ENCODE measurements at places on chromosomes 5 and 9.
A peak's percentile ranks its signal among the peaks of the same experiment; 100 is the strongest.

DNA sequence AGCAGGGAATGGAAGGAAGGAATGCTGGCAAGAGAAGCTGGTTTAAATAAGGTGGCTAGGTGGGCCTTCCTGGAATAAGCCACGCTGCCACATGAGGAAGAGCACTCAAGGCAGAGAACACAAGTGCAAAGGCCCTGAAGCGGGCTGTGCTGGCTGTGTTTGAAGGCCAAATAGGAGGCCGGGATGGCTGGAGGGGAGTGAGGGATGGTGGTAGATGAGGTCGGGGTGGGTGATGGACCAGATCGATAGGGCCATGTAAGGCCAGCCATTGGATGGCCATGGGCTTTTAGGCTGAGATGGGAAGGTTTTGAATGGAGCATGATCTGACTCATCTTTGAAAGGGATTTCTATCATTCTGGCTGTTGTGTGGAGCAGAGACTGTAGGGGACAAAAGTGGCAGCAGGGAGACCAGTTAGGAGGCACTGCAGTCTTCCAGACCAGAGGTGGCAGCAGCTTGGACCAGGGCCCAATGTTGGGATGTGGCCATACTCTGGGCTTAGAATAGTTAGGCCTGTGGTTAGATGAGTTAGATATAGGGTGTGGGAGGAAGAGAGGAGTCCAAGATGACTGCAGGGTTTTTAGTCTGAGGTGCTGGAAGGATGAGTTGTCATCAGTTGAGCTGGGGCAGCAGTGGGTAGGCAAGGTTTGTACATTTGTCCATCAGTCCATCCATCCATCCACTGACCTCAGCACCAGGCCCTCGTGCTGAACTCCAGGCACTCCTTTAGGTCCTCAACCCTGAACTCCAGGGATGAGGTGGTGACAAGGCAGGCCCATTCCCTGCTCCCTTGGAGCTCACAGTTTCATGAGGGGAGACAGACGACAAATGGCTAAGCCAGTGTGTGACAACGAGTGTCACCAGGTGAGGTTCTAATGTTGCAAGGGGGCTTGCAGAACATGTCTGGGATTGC lies 30.3 kb downstream of the NDST1 start:
- no peak for DNase-seq

GRCh38 chr5:59317774-59318205 lies 575.7 kb downstream of the PDE4D start:
- DNase-seq: no peak

GRCh38 chr9:104795857-104796256 lies 31.9 kb downstream of the NIPSNAP3B start:
- DNase-seq: no peak

GRCh38 chr5:159207686-159208513 lies 1.5 kb downstream of the RNF145 start:
- DNase-seq: peak; percentile 66

GRCh38 chr9:127833555-127833954 lies 20.9 kb downstream of the ENG start:
- peak; percentile 31 for DNase-seq

- no peak for DNase-seq
Measured at GRCh38 chr5:61069150-61069549, 93.1 kb downstream of the SMIM15 start.

DNA sequence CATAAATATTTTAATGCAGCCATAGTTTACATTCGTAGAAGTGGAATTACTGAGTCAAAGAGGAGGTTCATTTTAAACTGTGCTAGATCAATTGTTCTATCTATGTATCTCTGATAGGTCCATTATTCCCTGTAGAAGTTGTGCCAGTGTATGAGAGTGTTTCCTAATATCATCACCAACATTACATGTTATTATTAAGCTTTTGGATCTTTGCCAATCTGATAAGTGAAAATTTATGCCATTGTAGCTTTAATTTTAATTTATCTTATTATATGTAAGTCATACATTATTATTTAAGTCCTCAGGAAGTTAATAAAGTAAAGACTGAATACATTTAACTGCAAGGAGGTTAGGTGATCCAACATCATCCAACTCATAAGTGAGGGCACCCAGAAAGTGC lies 10.9 kb upstream of the GAS1 start:
- no peak for DNase-seq

GRCh38 chr5:53368516-53368915 lies 111.9 kb upstream of the FST start:
- no peak for DNase-seq

DNA sequence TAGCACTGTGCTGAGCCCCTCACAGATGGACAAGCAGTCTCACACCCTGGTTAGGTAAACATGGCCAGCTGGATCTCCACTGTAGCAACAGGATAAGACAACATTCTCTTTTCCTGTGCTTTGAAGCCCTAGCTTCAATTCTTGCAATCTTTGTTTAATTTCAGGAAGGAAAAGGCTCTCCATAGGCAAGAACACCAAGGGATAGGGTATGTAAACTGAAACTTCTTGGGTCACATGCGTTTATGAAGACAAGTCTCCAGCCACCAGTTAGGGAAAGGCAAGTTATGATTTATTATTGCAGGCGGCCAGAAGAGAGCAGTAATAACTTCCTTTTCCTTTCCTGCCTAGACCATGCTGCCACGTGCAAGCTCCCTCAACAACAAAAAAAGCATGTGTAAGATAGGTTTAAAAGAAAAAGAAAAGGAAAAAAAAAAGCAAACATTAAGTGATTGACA lies 50.1 kb upstream of the POU5F2 start:
- DNase-seq: peak; percentile 36

DNA sequence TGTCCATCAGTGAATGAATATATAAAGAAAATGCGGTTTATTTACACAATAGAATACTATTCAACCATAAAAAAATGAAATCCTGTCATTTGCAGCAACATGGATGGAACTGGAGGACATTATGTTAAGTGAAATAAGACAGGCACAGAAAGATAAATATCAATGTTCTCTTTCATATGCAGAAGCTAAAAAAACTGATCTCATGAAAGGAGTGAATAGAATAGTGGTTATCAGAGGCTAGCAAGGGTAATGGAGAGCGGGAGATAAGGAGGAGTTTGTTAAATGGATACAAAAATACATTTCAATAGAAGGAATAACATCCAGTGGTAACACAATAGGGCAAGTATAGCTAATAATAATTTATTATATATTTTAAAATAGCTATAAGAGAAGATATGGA lies 65.0 kb downstream of the AGTPBP1 start:
- no peak for DNase-seq

DNA sequence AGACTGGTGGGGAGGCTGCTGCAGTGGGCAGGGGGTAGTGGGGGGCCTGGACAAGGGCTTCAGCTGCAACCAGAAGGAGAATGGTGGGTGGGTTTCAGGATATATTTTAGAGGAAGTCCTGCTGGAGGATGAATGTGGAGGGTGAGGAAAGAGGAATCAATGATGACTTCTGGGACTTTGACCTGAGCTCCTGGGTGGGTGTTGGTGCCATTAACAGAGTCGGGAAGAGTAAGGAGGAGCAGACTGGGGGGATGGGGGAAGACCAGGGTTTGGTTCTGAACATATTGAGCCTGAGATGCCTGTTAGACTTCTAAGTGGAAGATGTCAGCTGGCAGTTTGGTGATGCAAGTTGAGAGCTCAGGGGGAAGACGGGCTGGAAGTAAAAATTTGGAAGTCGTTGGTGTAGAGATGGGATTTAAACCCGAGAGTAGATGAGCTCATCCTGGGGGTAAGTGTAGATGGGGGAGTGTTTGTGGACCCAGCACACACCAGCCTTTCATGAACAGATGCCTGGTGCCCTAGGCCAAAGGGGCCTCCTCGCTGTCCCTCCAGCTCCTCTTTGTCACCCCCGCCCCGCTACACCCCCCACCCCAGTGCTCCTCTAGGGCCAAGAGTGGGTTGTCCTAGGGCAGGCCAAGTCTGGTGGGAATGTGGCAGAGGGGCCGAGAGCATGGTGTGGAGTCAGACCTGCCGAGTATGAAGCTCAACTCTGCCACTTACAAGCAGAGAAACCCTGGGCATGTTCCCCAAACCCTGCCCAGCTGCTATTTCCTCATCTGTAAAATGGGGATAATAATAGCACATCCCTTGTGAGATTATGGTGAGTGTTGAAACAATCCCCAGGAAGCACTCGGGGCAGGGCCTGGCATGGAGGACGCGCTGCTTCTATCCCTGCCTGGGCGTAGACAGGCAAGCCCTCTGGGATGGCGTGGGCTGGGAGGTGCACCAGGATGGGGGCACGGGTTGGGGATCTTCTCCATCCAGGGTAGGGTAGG lies 4.0 kb downstream of the DNM1 start:
- no peak for DNase-seq

DNA sequence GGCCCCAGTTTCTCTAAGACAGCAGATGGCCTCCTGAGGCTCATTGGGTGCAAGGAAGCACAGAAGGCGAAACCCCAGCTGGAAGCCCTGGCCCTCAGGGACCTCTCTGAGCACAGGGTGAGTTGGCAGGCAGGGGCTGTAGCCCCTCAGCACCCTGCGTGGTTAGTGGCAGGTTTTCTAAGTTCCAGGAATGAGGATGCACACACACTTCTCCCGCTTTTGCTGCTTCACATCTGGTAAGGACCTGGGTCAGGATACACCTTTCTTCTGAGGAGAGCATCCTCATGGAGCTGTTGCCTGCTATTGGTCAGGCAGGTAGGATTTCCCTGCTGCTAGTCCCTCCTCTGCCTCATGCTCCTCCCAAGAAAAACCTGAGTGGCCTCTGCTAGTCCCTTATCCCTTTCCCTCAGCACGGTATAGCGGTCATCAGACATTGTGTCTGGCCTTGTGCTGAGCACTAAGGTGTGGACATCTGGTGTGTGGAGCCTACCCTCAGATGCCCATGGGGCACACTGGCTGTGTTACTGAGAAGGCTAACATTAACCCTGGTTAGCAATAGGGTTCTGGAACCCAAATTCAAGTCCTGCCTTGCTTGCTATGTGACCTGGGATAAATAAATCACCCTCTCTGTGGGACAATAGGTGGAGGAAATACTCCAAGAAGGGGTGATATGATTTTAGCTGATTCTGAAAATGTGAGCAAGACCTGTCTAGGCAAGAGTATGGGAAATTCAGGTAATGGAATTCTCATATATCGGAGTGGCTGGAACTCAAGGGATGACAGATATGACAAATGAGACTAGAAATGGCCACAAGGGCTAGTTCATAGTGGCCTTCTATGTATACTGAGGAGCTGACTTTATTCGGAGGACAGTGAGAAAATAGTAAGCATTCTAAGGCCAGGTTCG lies 1.6 kb downstream of the SLC22A4 start:
- DNase-seq: no peak

GRCh38 chr9:109107402-109108240 lies 12.1 kb downstream of the TMEM245 start:
- DNase-seq: no peak

DNA sequence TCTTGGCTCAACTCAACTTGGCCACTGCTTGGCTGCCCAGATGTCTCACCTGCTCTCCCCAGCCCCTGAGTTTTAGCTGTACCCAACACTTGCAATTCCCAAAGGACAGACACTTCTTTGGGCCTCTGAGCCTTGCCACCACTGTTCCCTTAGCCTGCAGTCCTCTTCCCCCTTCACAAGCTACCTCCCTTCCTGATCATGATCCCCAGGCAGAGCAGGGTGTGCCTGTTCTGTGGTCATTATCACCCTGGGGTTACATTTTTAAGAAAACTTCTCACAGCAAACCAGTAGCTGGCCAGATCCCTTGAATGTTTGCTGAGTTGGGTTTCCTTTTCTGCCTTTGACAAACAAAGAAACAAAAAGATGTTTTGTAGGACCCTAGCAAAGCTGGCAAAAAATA lies 87.5 kb upstream of the PRRC1 start:
- no peak for DNase-seq

DNA sequence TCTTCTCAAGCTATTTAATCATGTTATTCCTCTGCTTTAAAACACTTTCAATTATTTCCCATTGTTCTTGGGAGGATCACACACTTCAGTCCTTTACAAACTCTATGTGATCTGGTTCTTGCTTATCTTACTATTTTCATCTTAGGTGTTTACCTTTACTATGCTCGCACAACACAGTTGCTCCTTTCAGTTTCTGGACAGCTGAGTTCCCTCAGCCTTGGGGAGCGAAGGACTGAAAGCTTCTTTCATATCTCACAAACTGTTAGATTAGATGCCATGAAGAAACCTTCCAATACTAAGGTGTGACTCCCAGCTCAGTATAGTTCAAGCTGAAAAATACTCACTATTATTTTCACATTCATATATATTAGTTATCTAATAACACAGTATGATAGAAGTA lies 117.9 kb downstream of the CDC42SE2 start:
- no peak for DNase-seq

DNA sequence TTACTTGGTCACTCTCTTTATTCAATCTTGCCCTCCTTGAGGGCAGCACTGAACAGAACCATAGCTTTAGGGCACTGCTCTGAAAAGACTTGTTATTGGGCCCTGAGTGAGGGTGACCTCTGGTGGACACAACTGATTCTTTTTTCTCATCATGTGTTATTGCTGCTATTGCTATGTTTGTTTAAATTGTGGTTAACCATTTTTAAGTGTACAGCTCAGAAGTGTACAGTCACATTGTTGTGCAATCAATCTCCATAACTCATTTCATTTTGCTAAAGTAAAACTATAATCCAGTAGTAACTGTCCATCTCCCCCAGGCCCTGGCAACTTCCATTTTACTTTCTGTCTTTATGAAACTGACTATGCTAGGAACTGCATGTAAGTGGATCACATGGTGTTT lies 351.1 kb upstream of the RIOK2 start:
- peak; percentile 73 for DNase-seq

DNA sequence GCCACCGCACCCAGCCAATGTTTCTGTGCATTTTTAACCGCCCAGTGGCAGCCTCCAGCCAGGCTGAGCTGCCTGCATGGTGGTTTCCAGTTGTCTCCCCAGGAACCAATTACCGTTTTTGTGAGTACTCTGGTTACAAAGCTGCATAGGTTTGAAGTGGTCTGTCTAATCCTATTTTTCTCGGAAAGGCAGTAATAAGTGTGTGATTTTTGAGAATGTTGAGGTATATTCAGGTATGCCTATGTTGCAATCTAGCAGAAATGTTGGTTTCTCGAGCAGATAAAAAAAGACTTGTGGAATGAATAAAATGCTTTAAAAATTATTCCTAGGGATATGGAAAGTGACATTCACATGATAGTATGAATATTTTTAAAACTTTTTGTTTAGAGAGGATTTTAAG lies 41.5 kb upstream of the ANKH start:
- DNase-seq: no peak

GRCh38 chr9:121892706-121893105 lies 200.4 kb downstream of the TTLL11 start:
- DNase-seq: no peak

Measured in hematopoietic multipotent progenitor cell (in vitro differentiated cells).